ENCODE measurements at places on chromosomes 12 and 14.

DNA sequence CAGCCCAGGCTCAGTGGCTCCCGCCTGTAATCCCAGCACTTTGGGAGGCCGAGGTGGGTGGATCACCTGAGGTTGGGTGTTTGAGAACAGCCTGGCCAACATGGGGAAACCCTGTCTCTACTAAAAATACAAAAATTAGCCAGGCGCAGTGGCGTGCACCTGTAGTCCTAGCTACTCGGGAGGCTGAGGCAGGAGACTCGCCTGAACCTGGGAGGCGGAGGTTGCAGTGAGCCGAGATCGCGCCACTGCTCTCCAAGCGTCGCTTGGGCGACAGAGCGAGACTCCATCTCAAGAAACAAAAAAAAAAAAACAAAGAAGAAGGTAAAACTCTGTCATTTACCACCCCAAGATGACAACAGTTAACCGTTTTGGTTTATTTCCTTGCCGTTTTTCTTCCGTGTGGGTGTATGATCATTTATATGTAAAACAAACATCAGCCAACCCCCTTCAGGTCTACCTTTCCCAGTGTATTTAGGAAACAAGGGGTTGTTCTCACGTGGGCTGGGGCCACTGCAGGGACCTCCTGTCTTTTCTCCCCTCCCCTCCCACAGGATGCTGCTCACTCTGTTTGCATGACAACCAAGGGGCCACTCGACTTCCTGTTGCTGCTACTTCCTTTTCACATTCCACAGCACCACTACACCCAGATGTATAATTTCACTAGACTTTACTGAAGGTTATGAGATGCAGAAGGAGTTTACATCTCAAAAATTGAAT is 13.6 kb downstream of the TTC9 start:
- DNase-seq = peak; percentile 57

- DNase-seq = no peak
Observed at GRCh38 chr14:54211551-54212308, 185.1 kb upstream of the CDKN3 start.

- DNase-seq = no peak
Observed at GRCh38 chr14:72682188-72682587, 211.7 kb downstream of the DPF3 start.

DNA sequence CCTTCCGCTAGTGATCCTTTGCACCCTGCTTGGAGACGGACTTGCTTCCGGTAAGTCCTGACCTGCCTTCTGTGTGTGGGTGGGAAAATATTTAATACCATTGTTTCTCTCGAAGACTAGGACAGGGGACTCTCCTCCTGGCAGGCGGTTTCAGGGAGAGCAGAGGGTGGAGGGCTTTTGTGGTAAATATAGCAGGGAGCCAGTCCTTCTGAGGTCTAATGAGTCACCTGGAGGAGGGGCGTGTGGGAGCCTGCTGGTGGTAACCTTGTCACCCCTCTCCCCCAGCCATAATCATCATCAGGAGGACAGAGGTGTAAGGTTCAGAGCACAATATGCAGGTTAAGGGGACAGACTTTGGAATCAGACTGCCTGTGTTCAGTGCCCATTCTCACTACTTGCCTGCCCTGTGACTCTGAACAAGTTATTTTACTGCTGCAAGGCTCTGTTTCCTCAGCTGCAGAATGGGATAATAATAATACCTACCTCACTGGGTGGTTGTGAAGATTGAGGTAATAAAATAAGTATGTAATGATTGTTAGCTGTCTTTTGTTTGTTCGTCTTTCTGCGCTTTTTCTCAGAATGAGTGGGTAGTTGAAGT is 47.4 kb downstream of the SUSD6 start:
- no peak for DNase-seq

DNA sequence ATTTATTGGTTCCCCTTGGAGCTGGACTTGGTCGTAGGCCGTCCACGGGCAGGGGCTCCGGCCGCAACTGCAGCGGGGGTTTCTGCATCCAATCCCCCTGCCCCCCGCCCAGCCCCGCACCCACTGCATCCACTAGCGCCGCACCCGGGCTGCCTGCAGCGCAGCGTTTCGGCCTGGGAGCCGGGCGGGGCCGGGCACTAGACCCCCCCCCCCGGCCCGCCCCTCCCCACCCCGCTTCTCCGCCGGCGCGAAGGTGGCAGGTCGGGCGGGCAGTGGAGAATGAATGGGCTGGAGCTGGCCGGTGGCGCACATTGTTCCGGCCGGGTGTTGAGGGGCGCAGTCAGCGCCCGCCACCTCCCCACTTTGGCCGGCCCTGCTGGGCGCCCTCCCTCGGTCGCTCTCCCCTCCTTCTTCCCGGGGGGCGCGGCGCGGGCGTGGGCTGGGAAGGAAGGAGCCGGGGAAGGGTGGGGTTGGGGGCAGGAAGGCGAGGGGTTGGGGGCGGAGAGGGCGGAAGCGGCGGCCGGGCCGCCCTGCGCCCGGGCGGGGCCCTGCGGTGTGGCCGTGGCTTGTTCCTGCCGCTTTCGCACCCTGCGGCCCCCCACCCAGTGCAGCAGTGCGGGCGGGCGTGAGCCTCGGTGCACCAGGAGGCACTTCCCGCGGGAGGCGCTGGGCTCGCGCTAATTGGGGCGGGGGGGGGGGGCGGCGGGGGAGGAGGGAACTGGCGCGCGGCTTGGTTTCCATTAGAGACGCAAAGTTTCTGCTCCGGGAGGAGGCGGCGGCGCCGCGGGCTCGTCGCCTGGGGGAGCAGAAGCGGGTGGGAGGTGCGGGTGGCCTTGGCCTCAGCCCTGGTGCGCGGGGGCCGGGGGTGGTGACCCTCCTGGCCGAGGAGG is 841 bp downstream of the CALM1 start:
- peak; percentile 49 for DNase-seq

- no peak for DNase-seq
Observed at GRCh38 chr12:3458041-3458440, 33.0 kb upstream of the PRMT8 start.

- DNase-seq = peak; percentile 53
Observed at GRCh38 chr14:22549981-22550673, 38.9 kb downstream of the DAD1 start.

- DNase-seq = no peak
Observed at GRCh38 chr12:45675534-45675933, 54.0 kb upstream of the ARID2 start.

GRCh38 chr12:32702946-32703345 is 23.8 kb downstream of the DNM1L start:
- no peak for DNase-seq

- no peak for DNase-seq
Observed at GRCh38 chr12:20963762-20964161, 153.3 kb downstream of the SLCO1B3 start.

GRCh38 chr14:72573725-72574417 is 320.0 kb downstream of the DPF3 start:
- no peak for DNase-seq

DNA sequence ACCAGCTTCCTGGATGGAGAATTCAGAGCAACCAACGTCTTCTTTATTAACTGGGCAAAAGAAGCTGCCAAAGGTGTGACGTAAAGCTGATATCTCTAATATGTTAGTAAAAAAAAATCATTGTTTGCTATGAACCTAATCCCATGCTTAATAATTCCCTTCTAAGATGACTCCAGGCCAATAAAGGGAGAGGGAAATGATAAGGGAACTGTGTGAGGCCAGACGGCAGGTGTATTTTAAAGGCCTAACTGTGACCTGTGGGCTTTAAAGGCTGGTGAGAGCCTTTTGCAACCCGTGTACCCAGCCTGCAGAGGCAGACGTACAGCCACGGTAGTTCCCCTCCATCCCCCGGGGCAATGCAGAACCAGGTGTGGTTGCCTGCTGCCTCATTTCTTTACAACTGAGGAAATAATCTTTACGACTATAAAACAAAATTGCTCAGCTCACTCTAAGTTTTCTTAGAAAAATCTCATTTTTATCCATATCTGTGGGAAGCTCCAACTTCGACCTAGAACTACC is 370.6 kb downstream of the EGLN3 start:
- DNase-seq = no peak

DNA sequence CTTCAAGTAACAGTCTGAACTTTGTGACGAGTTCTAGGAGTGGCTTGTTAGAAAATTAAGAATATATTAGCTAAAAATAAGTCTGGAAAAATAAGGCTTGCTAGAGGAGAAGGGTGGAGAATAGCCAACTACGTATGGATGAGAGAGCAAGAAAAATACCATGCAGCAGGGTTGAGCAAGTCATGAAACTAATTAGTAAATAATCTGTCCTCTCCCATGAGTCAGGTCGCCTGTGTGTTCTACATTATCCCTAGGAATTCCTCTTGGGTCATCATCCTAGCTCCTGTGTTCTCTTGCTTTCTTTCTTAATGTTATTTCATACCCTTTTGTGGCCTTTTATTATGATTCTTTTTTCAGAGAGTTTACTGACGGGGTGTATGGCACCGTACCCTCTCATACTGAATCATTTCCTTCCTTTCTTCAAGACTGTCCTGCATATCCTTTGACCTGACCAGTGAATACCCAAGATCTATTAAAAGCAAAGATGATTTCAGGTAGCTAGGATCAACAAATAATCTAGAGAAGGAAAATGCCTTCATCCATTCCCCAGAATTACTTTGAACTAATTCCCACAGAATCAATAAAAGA is 177.2 kb upstream of the NPAS3 start:
- no peak for DNase-seq

DNA sequence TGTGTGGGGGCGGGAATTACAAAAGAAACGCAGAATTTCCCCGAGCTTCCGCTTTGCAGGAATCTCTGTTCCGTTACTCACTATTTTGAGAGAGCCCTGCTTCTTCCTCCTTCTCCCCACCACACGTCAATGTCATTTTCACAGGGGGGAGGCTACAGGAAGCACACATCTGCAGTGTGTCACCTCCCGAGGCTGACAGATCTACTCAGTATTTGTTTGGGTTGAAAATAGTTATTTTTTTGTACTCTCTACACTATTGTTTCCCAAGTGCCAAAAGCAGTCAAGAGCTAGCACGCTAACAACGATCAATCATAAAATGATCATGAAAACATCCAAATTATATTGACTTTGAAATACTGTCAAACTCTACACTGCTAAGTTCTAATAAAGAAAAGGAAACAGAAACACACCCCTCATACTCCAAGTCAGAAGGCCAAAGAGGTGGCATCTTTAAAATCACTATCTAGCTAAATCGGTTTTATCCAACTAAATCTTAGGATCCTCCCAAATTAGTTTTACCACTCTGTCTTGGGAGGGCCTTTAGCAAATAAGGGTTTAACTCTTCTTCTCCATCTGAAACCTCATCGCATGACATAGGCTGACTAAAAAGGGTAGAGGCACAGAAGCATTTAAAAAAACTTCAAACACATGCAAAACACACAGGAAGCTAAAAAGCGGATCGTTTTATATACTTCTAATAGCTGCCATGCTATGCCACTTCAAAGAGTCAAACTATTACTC is 51.8 kb downstream of the FOXN3 start:
- DNase-seq = peak; percentile 27

DNA sequence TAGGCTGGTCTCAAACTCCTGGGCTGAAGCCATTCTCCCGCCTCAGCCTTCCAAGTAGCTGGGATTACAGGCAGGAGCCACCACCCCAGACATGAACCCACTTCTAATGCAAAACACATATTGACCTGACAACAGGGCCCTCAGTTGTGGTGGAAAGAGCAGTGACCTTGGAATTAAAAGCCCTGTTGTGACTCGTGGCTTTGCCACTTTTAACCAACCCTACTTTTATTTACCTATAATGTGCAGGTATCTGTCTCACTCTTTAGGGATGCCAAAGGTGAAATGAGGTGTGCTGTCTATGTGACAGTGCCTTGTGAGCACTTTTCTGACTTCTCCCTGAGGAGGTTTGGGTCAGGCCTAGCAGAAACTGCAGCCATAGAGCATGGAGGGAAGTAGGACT is 132.8 kb upstream of the DNM1L start:
- DNase-seq = no peak

GRCh38 chr14:98890556-98891340 is 381.2 kb downstream of the BCL11B start:
- no peak for DNase-seq

GRCh38 chr12:116674643-116675183 is 63.2 kb downstream of the SPRING1 start:
- DNase-seq = no peak

DNA sequence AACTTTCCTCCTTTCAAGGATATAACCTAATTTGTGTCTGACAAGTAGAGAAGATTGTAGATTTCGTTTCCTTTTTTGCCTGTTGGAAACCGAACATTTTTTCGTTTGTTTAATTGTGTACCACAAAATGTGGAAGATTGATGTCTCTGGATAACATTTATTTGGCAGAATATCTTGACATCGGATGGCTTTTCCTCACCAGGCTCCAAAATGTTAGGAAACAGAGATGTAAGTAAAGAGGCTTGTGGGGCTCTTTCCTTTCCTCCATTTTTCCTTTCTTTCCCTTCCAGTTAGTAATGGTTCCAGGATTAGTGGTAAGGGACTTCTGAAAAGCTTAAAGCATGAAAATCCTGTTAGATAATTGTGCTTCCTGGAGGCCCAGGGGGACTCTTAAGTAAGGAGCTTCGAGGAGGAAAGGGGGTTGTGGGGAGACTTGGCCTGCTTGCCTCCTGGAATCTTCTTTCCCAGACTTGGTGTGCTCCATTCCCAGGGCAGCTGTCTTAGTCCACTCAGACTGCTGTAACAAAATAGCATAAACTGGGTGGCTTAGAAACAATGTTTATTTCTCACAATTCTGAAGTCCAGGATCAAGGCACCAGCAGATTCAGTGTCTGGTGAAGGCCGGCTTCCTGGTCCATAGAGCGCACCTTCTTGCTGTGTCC is 243.1 kb upstream of the PWP1 start:
- no peak for DNase-seq

- no peak for DNase-seq
Observed at GRCh38 chr12:113186666-113187325, 1.3 kb downstream of the RITA1 start.

GRCh38 chr12:119447126-119447525 is 112.6 kb downstream of the CCDC60 start:
- no peak for DNase-seq

- DNase-seq = no peak
Observed at GRCh38 chr12:1471224-1471623, 123.2 kb downstream of the FBXL14 start.

DNA sequence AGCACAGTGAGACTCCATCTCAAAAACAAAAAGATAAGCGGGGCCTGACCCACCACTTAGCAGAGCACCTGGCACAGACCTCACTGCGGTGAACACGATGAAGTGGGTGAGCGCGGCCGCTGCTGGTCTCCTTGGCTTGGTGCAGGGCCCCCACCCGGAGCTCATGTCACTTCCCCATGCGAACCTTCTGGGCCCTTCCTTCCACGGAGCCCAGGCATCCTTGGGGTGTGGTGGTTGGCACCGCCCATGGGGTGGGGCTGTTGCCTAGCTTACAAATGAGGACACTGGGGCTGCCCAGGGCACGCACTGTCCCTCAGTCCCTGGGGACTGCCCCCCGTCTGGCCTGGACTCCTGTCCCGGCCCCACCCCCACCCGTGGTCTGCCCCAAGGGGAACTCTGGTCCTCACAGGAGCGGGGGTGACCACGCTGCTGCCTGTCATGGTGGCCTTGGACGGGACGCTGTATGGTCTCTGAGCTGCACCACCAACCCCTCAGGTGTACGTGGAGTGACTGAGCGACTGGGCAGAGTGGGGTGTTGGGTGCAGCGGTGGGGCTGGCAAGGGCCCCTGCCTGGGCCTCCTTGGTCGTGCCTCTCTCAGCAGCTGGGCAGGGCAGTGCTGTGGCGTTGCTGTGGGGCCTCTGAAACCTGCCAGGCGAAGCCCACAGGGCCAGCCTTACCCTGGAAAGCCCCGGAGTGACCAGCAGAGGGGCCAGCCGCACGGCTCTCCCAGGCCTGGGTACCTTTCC is 15.3 kb downstream of the FBRSL1 start:
- DNase-seq = no peak

Data from T-helper 9 cell (primary cell).